ENCODE measurements at places on chromosomes 16 and 17. TPM values are rescaled to one million over a fixed set of nuclear protein-coding genes. Genes with fewer than 3 reads are reported as not detected.

DNA sequence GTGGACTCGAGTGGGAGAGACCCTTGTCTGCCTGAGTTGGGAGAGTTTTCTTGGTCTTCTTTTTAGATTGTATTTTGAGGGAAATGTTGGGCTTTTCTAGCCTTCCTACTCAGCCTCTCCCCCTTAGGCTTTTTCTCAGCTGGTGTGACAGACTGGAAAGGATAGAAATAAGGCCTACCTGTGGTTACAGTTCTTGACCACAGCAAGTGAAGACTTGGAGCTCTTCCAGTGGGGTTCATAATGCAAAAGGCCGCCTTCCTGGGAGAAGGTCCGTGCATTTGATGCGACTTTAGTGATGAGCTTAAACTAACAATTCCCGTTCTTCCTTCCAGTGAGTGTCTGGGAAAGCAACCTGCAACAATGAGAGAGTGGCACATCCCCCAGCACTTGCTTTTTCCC is 56.8 kb downstream of the B9D1 start:
- no peak for DNase-seq
- H3K4me3 ChIP-seq = no peak overlapping the region
- no peak overlapping the region for H3K27ac ChIP-seq
- H3K27me3 ChIP-seq = no peaks in the 10 kb centered on the region
- H3K4me1 ChIP-seq = no peaks in the 10 kb centered on the region

DNA sequence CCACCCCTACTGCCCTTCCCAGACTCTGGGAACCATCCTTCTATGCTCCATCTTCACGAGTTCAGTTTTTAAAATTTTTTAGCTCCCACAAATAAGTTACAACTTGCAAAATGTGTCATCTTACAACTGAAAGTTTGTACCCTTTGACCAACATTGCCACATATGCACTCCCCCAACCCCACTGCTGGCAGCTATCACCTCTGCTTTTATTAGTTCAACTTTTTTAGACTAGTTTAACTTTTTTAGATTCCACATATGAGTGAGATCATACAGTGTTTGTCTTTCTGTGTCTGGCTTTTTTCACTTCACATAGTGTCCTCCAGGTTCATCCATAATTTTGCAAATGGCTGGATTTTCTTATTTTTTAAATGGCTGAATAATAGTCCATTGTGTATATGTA is 7.7 kb downstream of the GPT2 start:
- H3K27ac ChIP-seq = no peak overlapping the region
- H3K36me3 ChIP-seq = peaks cover 3% of the 10 kb centered on the region
- H3K4me1 ChIP-seq = peaks cover 1% of the 10 kb centered on the region
- no peak overlapping the region for H3K4me3 ChIP-seq

DNA sequence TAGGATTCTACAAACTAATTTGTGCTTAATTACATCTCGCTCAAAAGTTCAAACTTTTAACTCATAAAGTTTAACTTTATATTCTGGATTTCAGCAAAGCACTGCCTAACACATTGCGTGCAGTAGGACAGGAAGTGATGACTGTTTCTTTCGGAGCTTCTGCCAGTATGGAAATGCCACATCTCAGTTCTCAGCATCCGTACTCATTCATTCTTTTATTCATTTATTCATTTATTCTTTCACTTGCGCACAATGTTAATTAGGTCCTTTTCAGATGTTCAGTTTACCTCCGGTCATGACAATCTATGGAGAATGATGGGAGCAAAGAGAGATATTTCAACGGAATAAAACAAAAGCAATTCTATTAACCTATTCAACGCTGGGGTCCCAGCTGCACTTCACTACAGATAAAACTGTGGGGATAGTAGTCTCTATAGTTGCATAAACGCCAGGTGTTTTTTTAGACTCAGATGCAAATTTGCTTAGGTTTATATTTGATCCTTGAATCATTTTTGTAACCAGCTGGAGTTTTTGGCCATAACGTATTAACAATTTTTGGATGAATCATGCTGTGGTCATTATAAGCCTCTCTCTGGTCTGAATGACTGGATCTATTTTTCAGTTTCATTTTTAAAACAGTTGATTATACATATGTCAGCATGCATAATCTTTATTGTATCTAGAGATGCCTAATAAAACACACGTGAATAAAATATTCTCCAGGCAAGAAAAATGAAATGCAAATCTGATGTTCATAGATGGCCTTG is 143.9 kb downstream of the KCNJ2 start:
- no peak overlapping the region for H3K27ac ChIP-seq
- DNase-seq = no peak
- H3K4me1 ChIP-seq = peaks cover 16% of the 10 kb centered on the region
- H3K27me3 ChIP-seq = no peaks in the 10 kb centered on the region
- H3K4me3 ChIP-seq = no peak overlapping the region

- DNase-seq = peak; percentile 85
- H3K27ac ChIP-seq = peak overlapping the region; percentile 26
- peaks cover 8% of the 10 kb centered on the region for H3K36me3 ChIP-seq
- H3K4me3 ChIP-seq = no peak overlapping the region
- H3K4me1 ChIP-seq = peaks cover 5% of the 10 kb centered on the region
Observed at GRCh38 chr17:74770498-74771318, 5.4 kb downstream of the NAT9 start.

- DNase-seq = no peak
- no peaks in the 10 kb centered on the region for H3K4me1 ChIP-seq
- H3K36me3 ChIP-seq = no peaks in the 10 kb centered on the region
- no peaks in the 10 kb centered on the region for H3K27me3 ChIP-seq
Observed at GRCh38 chr17:10243883-10244844, 45.8 kb upstream of the GAS7 start.

DNA sequence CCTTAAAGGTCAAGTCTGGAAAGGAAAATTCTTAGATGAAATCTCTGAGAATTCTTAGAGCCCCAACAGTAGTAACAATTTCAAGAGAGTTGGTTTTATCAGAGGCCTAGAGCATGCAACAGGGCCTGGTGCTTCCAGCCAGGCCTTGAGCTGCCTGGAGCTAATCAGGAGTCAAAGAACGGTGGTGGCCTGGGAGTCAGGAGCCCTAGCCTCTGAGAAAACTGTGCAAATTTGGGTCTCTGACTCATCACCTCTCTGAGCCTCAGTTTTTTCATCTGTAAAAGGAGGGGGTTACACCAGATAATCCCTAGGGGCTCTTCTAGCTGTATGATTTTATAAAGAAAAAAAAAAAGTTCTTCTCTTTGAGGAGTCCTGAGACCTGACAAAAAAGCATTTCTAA is 227.3 kb upstream of the RPL38 start:
- no peak overlapping the region for H3K27ac ChIP-seq
- no peaks in the 10 kb centered on the region for H3K36me3 ChIP-seq
- H3K4me3 ChIP-seq = no peak overlapping the region
- no peaks in the 10 kb centered on the region for H3K4me1 ChIP-seq
- no peaks in the 10 kb centered on the region for H3K27me3 ChIP-seq
- no peak for DNase-seq

DNA sequence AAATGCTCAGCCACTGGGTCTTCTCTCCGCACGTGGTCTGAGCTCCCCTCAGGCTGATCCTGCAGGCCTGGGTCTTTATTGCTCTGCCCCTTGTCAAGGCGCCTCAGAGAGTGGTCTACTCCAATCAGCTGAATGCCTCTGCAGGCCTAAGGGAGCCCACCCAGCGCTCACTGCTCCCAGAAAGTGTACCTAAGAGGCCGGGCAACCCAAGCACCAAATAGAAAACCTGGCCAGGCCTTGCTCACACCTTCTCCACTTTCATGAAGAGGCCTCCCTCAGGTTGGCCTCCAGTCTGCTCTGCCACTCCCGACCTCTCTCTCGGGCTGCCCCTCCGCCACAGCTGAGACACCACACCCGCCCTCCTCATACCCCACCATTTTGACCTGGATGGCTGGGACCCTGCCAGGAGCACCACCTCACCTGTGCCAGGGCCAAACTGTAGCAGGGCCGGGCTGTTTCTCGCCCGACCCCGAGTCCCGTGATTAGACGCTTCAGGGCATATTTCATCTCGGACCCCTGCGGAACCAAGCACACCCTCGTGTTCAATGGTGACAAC is 665 bp downstream of the MYBBP1A start:
- peaks cover 19% of the 10 kb centered on the region for H3K36me3 ChIP-seq
- H3K27ac ChIP-seq = no peak overlapping the region
- H3K4me1 ChIP-seq = peaks cover 20% of the 10 kb centered on the region
- H3K27me3 ChIP-seq = no peaks in the 10 kb centered on the region
- H3K4me3 ChIP-seq = peak overlapping the region; percentile 93

DNA sequence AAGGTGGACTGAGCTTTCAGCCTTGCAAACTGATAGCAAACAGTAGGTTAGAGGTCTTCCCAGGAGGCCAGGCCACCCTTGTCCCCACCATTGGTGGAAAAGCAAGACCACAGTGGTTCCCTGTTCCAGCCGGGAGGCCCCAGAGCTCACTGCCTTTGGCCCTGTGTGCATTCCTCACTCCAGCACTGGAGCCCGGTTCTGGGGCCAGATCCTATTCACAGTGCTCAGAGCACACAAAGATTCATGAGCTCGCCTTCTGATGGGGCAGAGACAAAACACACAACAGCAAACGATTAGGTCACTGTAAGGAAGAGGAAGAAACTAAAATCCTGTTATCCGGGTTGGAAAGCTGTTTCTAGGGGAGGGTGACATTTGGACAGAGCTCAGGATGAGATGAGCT is 5.6 kb upstream of the PGS1 start:
- H3K27ac ChIP-seq = peak overlapping the region; percentile 84
- no peak overlapping the region for H3K4me3 ChIP-seq
- no peaks in the 10 kb centered on the region for H3K27me3 ChIP-seq

DNA sequence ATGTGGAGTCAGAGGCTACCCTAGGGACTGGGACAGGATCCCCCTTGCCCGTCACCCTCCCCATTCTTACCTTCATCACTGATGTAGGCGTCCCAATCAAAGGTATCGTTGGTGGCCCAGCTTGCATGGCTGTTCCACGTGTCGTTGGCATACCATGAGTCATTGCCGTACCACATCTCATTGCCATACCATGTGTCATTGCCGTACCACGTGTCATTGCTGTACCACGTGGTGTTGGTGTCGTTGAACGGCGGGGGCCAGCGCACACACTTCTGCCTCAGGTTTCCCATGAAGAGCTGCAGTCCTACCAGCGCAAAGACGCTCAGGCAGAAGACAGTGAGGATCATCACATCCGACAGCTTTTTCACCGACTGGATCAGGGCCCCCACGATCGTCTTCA is 4.8 kb downstream of the SCN4A start:
- H3K4me3 ChIP-seq = no peak overlapping the region
- H3K27me3 ChIP-seq = no peaks in the 10 kb centered on the region
- no peak overlapping the region for H3K27ac ChIP-seq
- DNase-seq = no peak
- no peaks in the 10 kb centered on the region for H3K4me1 ChIP-seq

GRCh38 chr17:19760746-19761145 is 12.6 kb upstream of the ALDH3A1 start:
- no peaks in the 10 kb centered on the region for H3K36me3 ChIP-seq
- no peaks in the 10 kb centered on the region for H3K27me3 ChIP-seq
- H3K4me3 ChIP-seq = no peak overlapping the region
- H3K27ac ChIP-seq = no peak overlapping the region
- no peak for DNase-seq

DNA sequence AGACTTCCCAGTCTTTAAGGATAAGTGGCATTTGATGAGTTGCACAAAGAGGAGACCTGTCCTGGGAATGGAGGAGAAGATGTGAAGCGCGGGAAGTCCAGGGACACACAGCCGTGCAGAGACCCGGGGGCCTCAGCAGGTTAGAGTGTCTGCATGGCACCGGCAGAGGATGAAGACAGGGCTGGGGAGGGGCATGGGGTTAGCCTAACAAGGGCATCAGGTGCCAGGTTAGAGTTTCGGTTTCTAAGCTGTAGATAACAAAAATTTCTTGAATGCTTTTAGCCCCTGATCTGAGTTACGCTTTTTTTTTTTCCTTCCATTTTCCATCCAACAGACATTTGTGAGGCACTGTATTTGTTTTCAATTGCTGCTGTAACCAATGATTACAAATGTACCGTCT is 594.3 kb downstream of the MAF start:
- no peaks in the 10 kb centered on the region for H3K36me3 ChIP-seq
- H3K27me3 ChIP-seq = no peaks in the 10 kb centered on the region
- H3K4me1 ChIP-seq = peaks cover 7% of the 10 kb centered on the region
- no peak overlapping the region for H3K4me3 ChIP-seq
- no peak overlapping the region for H3K27ac ChIP-seq

ALDH3A1 gene
- 0.17 TPM for total RNA-seq

GRCh38 chr17:48985436-48986245 is 11.5 kb upstream of the IGF2BP1 start:
- no peak overlapping the region for H3K27ac ChIP-seq
- H3K4me3 ChIP-seq = no peak overlapping the region
- H3K4me1 ChIP-seq = peaks cover 9% of the 10 kb centered on the region
- no peaks in the 10 kb centered on the region for H3K36me3 ChIP-seq

DNA sequence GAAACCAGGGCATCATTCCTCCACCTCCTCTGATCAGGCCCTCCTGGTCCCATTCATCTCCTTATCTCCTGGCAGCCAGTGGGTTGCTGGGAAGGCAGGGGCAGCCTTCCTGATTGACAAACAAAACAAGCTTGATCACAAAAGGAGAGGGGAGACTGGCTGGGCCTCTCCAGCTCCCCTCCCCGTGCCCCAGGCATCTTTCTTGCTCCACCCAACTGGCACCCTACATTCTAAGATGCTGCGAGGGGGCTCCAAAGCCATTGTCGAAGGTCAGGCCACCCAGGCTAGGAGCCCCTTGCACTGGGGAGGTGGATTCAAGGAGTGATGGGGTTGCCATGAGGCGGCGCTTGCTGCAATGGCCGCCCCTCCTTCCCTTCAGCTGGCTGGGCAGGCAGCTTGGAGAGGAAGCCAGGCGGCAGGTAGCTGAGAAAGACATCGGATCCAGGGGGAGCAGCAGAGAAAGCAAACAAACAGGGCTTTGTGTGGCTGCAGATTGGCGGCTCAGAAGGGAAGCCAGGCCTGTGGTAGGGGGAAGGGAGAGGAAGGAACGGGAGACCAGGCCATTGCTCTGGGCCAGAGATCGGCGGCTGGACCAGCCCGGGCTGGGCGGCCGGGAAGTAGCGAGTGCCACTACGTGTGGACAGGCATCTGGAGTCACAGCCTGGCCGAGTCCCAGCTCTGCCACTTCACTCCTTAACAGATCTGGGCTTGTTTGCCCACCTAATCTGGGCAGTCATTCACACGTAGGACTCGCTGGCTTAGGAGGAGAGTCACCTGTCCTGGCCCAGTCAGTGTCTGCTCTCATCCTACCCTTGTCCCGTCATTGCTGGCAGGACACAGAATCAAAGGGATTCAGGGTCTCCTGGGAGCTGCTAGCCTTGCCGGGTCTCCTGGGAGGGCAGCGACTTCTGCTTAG is 12.3 kb downstream of the RAI1 start:
- DNase-seq = peak; percentile 71
- H3K27ac ChIP-seq = peak overlapping the region; percentile 69
- H3K36me3 ChIP-seq = no peaks in the 10 kb centered on the region
- peaks cover 37% of the 10 kb centered on the region for H3K4me1 ChIP-seq
- peak overlapping the region; percentile 66 for H3K4me3 ChIP-seq
- peaks cover 81% of the 10 kb centered on the region for H3K27me3 ChIP-seq

RNF112 gene
- 1.5 TPM for total RNA-seq

SLC47A1 gene
- 1.9 TPM for total RNA-seq

DNA sequence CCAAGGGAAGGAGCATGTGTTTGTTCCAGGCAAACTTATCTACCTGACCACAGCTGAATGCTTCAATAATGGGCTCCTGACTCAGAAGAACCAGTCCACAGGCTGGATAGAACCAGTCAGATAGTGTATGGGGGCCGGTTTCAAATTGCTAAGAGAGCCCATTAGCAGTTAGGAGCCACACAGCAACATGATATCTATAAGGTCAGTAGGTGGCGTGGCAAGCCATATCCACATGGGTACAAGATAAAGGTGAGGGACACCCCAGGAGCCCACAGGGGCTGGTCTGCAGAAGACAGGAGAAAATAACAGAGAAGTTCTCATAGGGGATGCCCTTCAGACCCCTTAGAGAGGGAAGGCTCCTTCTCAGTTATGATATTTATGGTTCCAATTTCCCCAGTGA is 31.6 kb upstream of the CDRT15 start:
- peak; percentile 30 for DNase-seq
- H3K36me3 ChIP-seq = no peaks in the 10 kb centered on the region
- no peaks in the 10 kb centered on the region for H3K4me1 ChIP-seq
- no peaks in the 10 kb centered on the region for H3K27me3 ChIP-seq
